ENCODE measurements at places on chromosomes 16 and 17.

DNA sequence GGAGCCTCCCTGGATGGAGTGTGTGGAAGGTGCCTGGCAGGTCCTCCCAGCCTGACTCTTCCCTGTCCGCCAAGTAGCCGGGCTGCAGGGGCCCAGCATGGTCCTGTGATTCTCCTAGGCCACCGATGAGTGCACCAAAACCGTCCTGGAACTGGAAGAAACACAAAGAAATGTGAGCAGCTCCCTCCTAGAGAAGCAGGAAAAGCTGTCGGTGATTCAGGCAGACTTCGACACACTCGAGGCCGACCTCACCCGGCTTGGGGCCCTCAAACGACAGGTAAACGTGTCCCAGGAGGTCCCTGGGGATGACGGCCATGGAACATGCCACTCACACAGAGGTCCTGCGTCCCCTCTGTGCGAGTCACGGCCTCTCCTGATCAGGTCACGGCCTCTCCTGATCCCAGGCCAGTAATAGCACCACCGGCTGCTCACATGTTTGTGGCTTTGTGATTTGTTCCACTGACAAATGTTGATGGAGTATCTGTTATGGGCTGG, 4.2 kb upstream of the GAA start:
- no peak for DNase-seq

GRCh38 chr17:9371019-9371418, 204.6 kb downstream of the STX8 start:
- DNase-seq: no peak

DNA sequence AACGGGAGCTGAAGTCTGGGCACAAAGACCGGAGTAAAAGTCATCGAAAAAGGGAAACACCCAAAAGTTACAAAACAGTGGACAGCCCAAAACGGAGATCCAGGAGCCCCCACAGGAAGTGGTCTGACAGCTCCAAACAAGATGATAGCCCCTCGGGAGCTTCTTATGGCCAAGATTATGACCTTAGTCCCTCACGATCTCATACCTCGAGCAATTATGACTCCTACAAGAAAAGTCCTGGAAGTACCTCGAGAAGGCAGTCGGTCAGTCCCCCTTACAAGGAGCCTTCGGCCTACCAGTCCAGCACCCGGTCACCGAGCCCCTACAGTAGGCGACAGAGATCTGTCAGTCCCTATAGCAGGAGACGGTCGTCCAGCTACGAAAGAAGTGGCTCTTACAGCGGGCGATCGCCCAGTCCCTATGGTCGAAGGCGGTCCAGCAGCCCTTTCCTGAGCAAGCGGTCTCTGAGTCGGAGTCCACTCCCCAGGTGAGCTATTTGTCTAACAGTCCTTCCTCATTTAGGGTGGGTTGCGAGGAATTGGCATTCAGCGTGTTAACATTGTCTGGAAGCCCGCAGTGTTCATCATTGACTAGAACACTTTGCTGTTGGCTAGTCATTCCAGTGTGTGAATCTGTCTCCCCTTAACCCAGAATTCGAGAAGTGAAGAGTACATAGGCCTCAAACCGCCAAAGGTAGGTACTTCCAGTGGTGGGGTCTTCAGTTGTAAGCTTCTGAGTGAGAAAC, 1.5 kb downstream of the CDK12 start:
- DNase-seq: no peak

DNA sequence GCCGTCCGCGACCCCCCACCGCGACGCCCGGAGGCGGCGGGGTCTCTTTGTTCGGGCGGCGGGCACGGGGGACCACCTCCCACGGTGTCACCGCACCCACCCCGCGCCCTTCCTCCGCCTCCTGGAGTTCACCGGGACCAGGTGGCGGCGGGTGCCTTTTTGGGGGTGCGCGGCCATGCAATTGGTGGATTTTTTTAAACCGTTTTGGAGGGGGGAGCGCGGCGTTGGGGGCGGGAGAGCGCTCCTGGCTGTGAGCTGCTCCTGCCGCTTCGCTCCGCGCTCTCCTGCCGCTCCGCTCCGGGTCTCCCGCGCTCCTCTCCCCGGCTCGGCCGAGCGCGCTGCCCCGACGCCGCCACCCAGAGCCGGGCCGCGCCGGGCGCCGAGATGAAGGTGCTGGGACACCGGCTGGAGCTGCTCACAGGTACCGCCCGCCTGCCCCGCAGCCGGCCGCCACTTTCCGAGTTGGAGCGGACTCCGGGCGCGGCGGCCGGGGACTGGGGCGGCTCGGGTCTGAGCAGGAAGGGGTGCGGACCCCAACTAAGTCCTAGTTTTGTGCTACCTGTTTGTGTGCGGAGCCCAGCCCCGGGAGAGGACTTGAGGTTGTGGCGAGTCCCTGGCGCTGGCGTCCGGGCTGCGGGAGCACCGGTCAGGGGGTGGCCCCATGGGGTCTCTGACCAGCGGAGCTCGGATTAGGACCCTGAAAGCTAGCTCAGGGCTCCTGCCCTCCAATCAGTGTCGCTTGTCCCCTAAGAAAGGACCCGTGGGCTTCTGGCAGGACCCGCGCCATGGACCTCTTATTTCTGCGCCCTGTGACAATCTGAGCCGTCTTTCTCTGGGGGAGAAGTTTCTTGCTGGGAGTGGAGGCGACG, 35.7 kb upstream of the NDRG4 start:
- no peak for DNase-seq

DNA sequence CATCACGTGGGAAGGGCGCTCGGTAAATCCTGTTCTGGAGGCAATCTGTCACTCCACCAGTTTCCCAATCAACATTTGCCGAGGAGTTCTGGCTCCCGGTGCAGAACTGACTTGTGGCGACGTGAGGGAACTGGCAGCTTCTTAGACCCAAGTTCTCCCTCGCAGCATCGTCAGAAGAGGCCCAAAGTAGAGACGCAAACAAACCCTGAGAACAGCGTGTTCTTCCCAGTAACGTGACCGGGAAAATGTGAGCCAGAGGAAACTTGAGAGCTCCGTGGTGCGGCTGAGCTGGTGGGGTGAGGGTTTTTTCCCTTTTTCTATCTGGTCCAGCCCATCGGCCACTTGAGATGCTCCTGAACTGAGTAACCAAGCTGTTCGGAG, 158.9 kb upstream of the CACNG5 start:
- DNase-seq: no peak
